ENCODE measurements at places on chromosomes 3 and 15.

- DNase-seq, result no peak
Observed at GRCh38 chr3:69386556-69387385, 883 bp upstream of the FRMD4B start.

GRCh38 chr3:32958509-32958908, 7.1 kb downstream of the CCR4 start:
- no peak for DNase-seq

DNA sequence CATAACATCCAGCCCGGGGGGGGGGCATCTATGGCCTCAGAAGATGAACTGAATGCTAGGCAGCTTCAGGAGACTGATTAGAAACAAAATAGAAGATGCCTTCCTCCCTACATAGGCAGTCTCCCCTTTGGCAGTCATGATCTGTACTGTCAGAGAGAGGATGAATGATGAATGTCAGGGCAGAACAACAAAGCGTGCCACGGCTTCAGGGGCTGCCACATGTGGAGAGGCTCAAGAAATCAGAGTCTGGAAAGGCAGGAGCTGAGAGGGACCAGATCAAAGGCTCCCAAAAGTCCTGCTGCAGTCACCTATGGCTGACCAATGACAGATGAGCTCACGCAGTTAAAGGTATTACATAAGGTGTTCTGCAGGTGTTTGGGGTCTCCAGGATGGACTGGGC, 180.4 kb downstream of the UACA start:
- no peak for DNase-seq

GRCh38 chr15:79025802-79026201, 64.8 kb downstream of the RASGRF1 start:
- no peak for DNase-seq

DNA sequence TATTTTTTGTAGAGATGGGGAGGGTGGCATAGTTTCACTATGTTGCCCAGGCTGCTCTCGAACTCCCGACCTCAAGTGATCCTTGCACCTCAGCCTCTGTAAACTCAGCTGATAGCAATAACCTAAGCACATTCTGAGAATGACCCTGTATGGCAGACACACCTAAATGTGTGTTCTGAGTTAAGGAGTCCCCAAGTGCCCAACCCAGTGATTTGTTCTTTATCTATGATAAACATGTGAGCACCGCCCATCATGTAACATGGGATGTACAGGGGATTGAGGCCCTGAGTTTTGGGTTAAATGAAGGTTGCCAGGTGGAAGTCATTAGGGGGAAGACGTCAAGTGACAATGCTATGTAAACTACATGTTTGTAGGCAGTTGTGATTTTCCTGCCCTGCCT, 5.7 kb downstream of the NCEH1 start:
- no peak for DNase-seq

- no peak for DNase-seq
Observed at GRCh38 chr3:59714066-59714465, 664.2 kb upstream of the CFAP20DC start.

Data from HL-60 (cell line).